SJCRH30 (cell line): ENCODE measurements at places on chromosomes 6 and 20. TPM values are rescaled to one million over a fixed set of nuclear protein-coding genes. Genes with fewer than 3 reads are reported as not detected.

DOK5 gene
- not detected in 2 replicates for total RNA-seq

ASXL1 gene
- 54.4 and 56.0 TPM in 2 replicates for total RNA-seq

BAK1 gene
- total RNA-seq = 22.5 and 24.0 TPM in 2 replicates

- peak; percentile 78 for DNase-seq
Measured at GRCh38 chr20:49356676-49357075, 78.8 kb upstream of the ZNFX1 start.

DNA sequence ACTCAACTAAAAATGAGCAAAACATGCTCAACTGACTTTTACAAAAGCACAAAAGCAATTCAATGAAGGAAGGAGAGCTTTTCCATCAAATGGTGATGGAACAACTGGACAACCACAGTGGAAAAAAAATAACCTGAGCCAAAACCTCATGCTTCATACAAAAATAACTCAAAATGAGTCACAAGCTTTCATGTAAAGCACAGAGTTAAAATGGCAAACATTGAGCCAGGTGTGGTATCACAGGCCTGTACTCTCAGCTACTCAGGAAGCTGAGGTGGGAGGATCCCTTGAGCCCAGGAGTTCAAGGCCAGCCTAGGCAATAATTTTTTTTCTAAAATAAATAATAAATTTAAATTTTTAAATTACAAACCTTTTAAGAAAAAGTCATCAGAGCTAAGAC, 18.4 kb upstream of the HLA-G start:
- DNase-seq = no peak
